ENCODE measurements at places on chromosomes 2 and 18. TPM values are rescaled to one million over a fixed set of nuclear protein-coding genes. Genes with fewer than 3 reads are reported as not detected.
A peak's percentile ranks its signal among the peaks of the same experiment; 100 is the strongest.

GRCh38 chr2:48439102-48439501 lies 90.9 kb upstream of the STON1 start:
- H3K27me3 ChIP-seq: no peaks in the 10 kb centered on the region
- H3K36me3 ChIP-seq: no peaks in the 10 kb centered on the region
- no peak overlapping the region for H3K4me3 ChIP-seq
- DNase-seq: no peak

GRCh38 chr18:9814431-9814830 lies 71.3 kb upstream of the TXNDC2 start:
- H3K27me3 ChIP-seq: no peaks in the 10 kb centered on the region
- H3K36me3 ChIP-seq: no peaks in the 10 kb centered on the region
- H3K4me3 ChIP-seq: no peak overlapping the region
- no peak overlapping the region for H3K27ac ChIP-seq

DNA sequence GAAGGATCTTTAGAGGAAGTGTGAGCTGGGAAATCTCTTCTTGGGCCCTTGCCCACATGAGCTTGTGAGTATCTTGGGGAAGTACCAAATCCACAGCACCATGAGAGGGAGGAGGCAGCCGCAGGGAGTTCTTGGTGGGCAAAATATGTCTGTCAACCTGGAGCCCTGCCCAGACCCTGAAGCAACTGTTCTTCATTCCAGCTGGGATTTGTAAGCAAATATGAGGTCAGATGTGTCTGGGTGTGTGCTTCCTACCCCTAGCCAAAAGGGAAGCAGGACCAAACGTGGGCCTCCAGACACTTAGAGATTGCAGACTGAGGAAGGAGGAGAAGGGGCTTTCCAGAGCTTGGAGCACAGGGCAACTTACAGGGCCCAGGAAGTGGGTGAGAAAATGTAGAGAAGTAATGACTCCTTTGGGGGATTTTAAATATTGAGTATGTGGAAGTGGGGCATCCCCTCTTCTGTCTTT lies 41.9 kb downstream of the TMEM247 start:
- no peak overlapping the region for H3K27ac ChIP-seq
- DNase-seq: no peak
- H3K4me3 ChIP-seq: no peak overlapping the region
- no peaks in the 10 kb centered on the region for H3K27me3 ChIP-seq
- no peaks in the 10 kb centered on the region for H3K36me3 ChIP-seq

- DNase-seq: no peak
- H3K4me3 ChIP-seq: no peak overlapping the region
- H3K4me1 ChIP-seq: peaks cover 17% of the 10 kb centered on the region
- H3K27ac ChIP-seq: no peak overlapping the region
Observed at GRCh38 chr2:105428387-105429018, 29.7 kb upstream of the FHL2 start.

- no peaks in the 10 kb centered on the region for H3K27me3 ChIP-seq
- DNase-seq: no peak
- no peaks in the 10 kb centered on the region for H3K36me3 ChIP-seq
Observed at GRCh38 chr2:170845343-170845742, 28.7 kb downstream of the GAD1 start.

DNA sequence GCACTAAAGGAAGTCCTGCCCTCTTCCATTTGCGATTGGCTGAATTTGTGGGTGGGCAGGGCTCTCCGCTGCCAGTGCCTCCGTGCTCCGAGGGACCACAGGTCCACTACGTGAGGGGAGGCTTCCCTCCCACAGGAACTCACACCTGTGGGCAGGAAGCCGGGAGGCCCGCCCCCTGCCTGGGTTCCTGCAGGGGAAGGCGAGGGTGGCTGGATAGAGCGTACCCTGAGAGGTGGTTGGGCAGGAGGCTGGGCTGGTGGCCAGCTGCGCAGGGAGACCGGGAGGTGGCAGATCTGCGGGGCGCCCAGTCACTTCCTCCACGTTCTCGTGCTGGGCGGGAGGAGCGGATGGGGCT lies 47.0 kb upstream of the PTH2R start:
- peaks cover 13% of the 10 kb centered on the region for H3K36me3 ChIP-seq
- H3K27ac ChIP-seq: no peak overlapping the region
- H3K4me3 ChIP-seq: no peak overlapping the region
- H3K4me1 ChIP-seq: peaks cover 4% of the 10 kb centered on the region
- DNase-seq: peak; percentile 21
- H3K27me3 ChIP-seq: no peaks in the 10 kb centered on the region

DNA sequence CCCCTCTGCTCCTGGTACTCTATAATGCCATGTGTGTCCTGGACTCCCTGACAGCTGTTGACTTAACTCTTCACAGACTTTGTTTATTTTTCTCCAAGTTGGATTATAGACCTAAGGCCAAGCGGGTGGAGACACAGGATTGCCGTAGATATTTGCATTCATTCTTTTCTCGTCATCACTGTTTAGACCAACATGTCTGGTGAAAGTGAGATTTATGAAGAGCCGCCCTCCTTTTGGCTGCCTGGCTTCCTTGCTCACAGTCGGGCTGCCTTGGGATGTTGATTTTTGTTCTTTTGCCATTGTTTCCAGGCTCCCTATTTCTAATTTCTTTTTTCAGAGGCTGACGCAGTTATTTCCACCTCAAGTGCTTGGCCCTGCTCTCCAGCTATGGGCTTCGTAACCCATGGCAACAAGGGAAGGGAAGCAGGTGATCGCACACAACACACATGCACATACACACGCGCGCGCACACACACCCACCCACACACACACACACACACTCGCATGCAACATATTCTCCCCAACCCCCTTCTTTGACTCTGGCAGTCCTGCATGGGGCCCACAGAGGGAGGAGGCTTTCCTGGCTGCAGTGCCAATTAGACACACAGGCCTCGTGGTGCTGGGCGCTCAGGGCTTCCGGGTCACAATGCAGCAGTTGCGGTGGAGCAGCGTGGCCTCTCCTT lies 296.5 kb downstream of the MTX2 start:
- no peaks in the 10 kb centered on the region for H3K4me1 ChIP-seq
- no peaks in the 10 kb centered on the region for H3K36me3 ChIP-seq
- no peak overlapping the region for H3K27ac ChIP-seq
- no peak overlapping the region for H3K4me3 ChIP-seq

DNA sequence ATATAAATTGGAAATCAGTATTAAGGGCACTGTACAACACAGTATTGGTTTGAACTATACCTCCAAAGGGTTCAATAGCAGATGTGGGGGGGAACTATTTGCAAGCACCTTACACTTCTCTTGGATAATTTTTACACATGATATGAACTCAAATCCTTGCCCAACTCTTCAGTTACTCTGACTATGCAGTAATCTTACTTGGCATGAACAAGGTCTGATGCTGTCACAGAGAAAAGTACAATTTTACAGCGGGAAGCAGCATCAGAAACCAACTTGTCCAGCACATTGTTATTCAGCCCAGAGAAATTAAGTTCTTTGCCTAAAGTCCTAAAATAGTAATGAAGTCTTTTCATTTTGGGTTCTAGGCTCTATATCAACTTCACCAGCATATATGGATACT lies 98.2 kb downstream of the ZNF521 start:
- no peaks in the 10 kb centered on the region for H3K4me1 ChIP-seq
- no peaks in the 10 kb centered on the region for H3K36me3 ChIP-seq
- no peak overlapping the region for H3K27ac ChIP-seq
- no peak for DNase-seq
- no peaks in the 10 kb centered on the region for H3K27me3 ChIP-seq
- H3K4me3 ChIP-seq: no peak overlapping the region

GRCh38 chr2:57182916-57183315 lies 863.7 kb upstream of the VRK2 start:
- no peaks in the 10 kb centered on the region for H3K27me3 ChIP-seq
- H3K36me3 ChIP-seq: no peaks in the 10 kb centered on the region
- no peaks in the 10 kb centered on the region for H3K4me1 ChIP-seq
- no peak overlapping the region for H3K4me3 ChIP-seq

The TMEM169 gene
- 0.27 TPM for total RNA-seq

The EVX2 gene
- total RNA-seq: not detected

The BIN1 gene
- 98.8 TPM for total RNA-seq

The LPIN2 gene
- 48.7 TPM for total RNA-seq

The KCNG3 gene
- 0.25 TPM for total RNA-seq

The TACR1 gene
- 0.14 TPM for total RNA-seq

The VWC2L gene
- total RNA-seq: not detected

The MSH2 gene
- 8.2 TPM for total RNA-seq

The DOCK10 gene
- total RNA-seq: 184 TPM

The CLEC4F gene
- not detected for total RNA-seq

The MBOAT2 gene
- 2.0 TPM for total RNA-seq

The SLC20A1 gene
- total RNA-seq: 139 TPM

All from CD4-positive, alpha-beta T cell (primary cell).